ENCODE measurements at places on chromosomes 5 and 9. TPM values are rescaled to one million over a fixed set of nuclear protein-coding genes. Genes with fewer than 3 reads are reported as not detected.

SLC6A3 gene
- total RNA-seq: not detected

SPATA31D4 gene
- not detected for total RNA-seq

ADAMTS13 gene
- 1.00 TPM for total RNA-seq

KIF4B gene
- under 0.01 TPM for total RNA-seq

Measured in smooth muscle cell of bladder (primary cell).